ENCODE measurements at places on chromosomes 4 and X.

DNA sequence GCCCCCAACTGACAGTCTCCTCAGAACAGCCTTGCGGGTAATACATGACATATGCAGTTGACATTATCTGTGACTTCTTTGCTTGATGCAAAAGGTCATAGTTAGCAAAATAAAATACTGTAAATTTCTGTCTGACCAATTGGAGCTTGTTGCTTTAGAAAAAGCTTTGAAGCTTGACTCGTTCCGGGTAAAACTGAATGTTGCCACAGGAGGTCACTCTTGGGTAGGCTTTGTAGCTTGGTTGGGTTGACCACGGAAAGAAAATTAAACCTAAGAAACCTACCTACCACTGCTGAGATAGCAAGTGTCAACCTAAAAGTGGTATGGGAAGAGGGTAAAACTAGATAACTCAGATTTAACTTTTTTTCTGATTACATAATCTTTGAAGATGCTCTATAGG is 23.2 kb downstream of the PRPS2 start:
- DNase-seq = no peak

GRCh38 chr4:55549888-55550287 is 3.2 kb upstream of the CLOCK start:
- DNase-seq = no peak

GRCh38 chr4:143351774-143352451 is 15.2 kb downstream of the GAB1 start:
- DNase-seq = no peak

DNA sequence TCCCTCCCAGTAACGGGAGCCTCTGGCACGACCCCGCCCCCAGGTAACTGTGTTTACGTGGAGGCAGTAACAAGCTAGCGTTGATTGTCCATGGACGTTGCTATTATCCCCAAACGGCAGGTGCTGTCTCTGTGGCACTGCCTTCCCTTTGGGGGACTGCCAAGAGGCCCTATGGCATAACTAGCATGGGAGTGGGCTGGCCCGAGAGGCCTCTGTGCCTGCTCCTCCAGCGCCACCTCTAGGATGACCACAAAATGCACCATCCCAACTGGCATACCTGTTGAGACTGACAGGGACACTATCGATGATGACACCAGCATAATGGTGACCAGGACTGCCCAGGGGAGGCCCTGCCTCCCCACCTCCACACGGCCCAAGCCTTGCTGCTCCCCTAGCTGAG is 1.5 kb downstream of the SRPK3 start:
- no peak for DNase-seq

DNA sequence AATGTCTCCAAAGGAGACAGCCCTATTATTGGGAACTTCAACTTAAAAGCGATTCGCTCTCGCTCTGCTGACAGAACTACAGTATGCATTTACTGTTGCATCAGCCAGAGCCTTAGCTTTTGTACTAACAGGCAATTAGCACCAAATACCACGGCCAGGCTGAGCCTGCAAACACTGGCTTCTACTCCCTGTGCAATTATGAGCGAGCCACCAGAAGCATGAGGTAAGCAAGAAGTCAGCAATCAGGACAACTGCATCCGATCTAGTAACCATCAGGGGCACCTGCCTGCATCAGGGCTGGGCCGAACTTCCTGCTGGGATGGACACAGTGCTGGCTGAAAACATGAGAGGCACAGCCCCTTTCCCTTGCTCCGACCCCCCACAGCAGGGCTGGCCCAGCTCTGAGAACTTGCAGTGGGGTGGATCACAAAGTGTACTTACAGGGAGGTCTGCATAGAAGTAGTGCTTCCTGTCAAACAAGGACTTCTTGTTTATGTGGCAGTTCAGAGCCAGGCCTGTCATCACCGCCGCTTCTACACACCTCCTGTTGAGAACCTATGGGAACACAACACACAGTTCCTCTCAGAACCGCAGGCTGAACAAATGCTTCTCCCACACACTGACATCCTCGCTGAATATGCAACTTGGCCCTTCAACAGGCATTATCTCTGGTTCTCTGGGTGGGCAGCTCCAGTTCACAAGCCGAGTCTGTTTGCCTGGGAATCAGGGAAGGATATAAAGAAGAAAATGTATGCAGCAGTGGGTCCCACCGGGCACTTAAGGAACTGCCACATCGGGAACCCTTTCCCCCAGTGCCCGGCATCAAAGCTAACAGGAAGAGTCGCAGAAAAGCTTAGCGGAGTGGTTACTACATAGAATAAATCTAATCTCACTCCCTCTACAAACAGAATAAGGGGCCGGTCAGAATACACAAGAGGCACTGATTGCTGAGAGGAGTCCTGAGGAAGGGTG is 41.5 kb downstream of the GATB start:
- DNase-seq = no peak

DNA sequence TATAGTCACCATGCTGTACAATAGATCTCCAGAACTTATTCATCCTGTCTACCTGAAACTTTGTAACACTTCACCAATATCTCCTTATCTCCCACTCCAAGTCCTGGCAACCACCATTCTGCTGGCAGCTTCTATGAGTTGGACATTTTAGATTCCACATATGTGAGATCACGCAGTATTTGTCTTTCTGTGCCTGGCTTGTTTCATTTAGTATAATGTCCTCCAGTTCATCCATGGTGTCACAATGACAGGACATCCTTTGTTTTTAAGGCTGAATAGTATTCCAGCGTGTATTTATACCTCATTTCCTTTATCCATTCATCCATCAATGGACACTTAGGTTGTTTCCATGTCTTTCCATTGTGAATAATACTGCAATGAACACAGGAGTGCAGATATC is 198.7 kb downstream of the QDPR start:
- no peak for DNase-seq

DNA sequence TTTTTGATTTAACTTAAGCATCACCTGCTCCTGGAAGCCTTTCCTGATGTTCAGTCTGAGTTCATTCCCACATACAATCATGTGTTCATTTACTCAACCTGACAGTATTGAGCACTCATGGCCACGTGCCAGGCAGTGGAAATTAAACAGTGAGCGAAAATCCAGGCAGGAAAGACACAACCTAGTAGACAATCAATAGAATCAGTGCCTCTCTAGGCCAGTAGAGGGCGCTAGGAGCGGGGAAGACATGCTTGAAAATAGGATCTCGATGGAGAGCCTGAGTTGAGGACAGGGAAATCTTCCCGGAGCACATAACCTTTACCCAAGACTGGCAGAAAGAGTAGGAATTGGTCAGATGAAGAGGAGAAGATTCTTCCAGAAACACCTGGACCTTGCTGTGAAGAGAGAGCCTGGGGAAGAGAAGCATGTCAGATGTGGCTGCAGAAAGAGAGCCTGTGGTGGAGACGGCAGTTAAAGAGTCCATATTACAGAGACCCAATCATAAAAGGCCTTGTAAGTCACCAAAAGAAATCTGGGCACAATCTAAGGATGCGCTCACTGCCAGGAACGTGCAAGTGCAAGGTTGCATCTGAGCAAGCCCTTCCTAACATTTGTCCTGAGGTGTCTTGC is 103.5 kb downstream of the LDB2 start:
- DNase-seq = peak; percentile 28

DNA sequence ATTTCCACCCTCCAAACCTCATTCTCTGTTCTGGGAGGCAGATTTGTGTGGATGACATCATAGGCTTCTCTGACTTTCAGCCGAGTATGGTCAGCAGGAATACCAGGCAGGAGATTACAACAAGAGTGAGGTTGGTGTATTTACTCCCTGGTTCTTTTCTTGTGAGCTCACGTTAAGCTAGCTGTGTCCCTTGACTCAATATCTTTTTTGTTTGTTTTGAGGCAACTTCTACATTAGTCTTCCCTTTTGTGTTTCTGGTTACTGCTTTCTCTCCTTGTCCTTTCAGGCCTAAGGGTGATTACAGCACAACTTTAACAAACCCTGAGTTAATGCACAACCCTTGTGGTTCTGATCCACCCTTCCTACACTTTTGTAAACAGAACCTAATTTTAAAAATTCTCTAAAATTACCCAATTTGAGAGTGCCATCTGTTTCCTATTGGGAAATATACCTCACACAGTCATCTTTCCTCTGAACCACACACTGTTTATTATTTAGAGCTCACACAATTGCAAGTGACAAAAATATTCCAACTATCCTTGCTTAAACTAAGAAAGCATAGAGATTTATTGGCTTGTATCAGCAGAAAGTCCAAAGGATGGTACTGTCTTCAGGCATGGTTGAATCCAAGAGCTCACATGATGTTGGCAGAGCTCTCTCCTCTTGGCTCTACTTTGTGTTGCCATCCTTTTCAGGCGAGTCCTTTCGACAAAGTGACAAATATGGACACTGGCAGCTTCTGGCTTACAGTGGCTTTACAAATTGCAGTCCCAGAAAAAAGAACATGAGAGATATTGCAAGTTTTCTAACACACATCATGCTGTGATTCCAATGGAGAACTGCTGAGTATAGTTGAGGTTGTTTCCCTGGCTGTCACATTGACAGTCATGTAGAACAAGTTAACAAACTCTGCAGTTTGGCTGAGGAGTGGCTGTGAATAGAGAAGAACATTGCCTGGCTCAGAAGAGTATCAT is 150.5 kb upstream of the DDIT4L start:
- peak; percentile 28 for DNase-seq

DNA sequence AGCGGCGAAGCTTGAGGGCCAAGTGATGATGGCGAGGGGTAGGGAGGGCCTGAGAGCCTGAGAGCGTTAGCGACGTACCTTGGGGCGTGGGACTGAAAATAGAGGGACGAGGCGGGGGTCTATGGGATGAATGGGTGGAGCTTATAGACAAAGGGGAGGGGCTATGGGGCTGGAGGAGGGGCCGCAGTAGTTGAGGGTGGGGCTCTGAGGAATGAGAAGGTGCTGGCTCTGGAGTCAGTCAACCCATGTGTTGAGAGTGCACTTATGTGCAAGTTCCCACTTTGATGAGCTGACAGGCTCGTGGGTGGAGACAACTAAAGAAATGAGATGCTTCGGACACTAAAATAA is 488 bp downstream of the TBC1D25 start:
- DNase-seq = peak; percentile 34

- DNase-seq = no peak
Measured at GRCh38 chrX:54754854-54755253, 43.2 kb downstream of the ITIH6 start.

DNA sequence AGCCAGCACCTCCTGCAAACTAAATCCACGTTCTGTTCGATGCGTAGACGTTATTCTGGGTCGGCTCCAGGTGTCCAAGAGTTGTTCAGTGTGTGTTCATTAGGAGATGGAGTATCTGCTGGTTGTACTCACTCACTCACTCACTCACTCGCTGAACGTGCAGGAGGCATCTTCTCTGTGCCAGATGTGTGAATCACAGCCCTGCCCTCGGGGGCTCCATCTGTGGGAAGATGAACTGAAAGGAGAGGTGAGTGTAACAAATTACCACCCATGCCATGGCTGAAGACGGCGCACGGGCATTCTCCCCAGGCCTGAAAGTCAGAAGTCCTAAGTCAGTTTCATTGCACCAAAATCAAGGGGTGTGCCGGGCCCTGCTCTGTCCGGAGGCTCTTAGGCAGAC is 16.1 kb downstream of the NSG1 start:
- DNase-seq = no peak

- DNase-seq = no peak
Measured at GRCh38 chrX:130100180-130100579, 10.1 kb downstream of the ELF4 start.

DNA sequence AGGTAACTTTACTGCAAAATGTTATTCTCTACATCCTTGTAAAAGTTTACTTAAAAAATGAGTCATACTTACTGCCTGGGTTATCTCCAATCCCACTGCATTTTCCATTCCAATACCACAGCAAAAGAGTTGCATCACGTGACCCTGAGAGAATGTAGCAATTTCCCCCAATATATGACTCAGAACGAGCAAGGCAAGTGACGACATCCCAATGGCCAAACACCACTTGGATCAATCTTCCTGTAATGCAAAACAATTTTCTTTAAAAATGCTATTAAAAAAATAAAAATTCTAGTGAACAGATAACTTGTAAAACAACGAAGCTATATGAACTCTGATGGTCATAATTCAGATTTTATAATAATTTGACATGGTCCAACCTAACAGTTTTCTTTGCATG is 224.3 kb downstream of the DCLK2 start:
- DNase-seq = peak; percentile 82

DNA sequence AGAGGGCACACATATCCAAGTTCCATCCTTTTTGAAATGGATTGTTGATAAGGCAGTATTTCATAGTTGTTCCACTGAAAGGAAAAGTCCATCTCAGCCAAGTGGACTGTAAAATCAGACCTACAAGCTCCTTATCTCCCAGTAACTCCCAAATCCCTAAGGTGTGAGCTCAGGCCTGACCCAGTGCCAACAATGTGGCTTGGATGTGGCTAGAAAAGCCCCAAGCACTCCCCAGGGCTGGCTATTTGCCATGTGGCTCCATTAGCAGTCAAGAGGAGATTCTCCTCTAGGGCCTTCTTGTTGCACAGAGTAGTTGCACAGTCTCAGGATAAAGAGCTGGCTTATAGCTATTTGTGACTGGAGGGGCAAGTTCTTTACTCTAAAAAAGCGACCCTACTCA is 25.0 kb upstream of the DGKK start:
- no peak for DNase-seq

DNA sequence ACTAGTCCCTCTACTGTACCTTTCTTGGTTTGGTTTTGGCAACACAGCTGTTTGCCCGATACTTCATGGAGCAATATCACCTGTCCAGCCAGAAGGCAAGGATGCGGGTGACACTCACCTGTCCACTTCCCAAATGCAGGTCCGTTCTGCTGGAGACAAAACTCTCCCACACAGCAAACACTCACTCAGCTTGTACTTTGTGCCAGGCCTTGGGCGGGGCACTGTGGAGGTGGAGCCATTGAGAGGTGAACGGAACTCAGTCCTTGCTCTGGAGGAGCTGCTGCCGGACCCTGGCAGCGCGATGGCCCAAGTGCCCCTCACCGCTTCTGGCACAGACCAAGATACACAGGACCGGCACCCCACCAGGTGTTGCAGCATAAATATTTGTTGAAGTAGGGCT is 15.3 kb upstream of the HMGB3 start:
- no peak for DNase-seq

DNA sequence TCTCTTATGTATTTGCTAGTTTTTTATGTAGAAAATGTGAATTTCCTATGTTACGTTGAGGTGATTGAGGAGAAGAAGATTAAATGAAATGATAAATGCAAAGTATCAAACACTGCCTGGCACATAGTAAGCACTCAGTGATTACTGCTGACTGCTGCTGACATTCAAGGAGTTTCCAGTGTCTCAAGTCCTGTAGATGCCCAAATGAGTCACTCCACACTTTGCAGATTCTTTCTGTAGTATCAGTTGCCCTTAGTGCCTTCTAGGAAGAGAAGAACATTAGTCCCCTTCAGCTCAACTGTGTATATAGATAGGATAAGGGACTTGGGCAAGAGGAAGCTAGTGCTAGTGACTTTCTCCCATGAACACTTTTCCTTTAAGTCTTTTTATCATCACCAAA is 240.5 kb upstream of the TEX13A start:
- no peak for DNase-seq

DNA sequence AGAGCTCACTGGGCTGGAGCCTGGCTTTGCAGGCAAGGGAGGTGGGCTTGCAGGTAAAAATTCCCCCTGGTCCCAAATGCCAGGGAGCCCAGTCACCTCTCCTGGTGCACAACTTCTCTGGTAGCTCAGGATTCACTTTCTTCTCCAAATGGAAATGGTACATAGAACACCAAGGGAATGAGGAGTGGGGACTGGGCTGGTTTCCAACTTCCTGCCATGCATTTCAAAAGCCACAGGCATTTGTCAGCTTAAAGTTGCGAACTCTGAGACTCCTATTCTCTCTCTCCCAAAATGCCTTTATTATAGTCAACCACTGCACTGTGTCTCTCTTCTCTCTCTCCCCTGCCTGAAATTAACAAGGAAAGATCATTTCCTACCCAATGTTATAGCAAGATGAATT is 177.3 kb downstream of the GRIA3 start:
- DNase-seq = no peak

GRCh38 chr4:40579983-40580382 is 49.7 kb downstream of the RBM47 start:
- no peak for DNase-seq

All from HL-60 (cell line).